Fibroblast of upper back skin (primary cell): ENCODE measurements at places on chromosomes 13 and 19.
A peak's percentile ranks its signal among the peaks of the same experiment; 100 is the strongest.

DNA sequence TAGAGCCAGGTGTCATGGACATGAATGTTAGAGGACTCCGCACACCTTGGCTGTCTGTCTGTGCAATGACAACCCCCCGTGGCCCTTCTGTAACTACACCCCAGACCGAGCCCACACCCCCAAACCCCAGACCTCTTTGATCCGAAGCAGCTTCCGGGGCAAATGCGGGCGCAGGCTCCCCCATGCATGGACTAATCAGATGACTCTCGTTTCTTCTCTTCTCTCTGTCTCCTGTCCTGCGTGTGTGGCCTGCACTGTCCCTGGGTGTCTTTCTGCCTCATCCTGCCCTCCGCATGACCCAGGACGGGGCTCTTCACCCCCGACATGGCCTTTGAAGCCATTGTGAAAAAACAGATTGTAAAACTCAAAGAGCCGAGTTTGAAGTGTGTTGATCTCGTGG, 38.9 kb downstream of the TMED1 start:
- no peak for DNase-seq

DNA sequence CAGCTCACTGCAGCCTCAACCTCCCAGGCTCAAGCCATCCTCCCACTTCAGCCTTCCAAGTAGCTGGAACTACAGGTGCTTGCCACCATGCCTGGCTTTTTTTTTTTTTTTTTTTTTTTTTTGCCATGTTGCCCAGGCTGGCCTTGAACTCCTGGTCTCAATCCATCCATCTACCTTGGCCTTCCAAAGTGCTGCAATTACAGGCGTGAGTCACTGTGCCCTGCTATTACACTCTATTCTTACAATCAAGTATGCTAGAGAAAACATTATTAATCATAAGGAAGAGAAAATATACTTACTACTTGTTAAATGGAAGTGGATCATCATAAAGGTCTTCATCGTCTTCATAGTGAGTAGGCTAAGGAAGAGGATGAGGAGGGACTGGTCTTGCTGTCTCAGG, 93.3 kb upstream of the DOCK9 start:
- DNase-seq, result no peak

- DNase-seq, result peak; percentile 77
Observed at GRCh38 chr13:77980592-77980991, 62.0 kb upstream of the EDNRB start.

DNA sequence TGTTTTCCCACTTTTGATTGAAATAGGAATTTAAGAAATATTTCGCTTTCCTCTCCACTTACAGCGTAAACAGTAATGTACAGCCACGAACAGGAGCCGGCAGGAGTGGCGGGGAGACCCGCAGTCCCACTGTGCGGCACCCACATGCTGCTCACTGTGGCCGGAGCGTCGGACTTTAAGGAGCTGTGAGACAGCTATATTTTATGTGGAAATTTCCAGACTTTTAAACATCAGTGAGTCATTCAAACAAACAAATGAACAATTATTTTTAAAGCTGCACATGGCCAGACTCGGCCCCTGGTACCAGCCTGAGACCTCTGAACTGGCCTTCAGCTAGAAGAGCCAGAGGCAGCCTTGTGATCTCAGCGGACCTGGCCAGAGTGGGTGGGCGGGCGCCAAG, 52.5 kb downstream of the CRYL1 start:
- DNase-seq, result no peak

- DNase-seq, result no peak
Observed at GRCh38 chr19:35023428-35023827, 6.8 kb upstream of the SCN1B start.

GRCh38 chr13:60412909-60413616, 16.0 kb downstream of the TDRD3 start:
- DNase-seq, result no peak

- DNase-seq, result no peak
Observed at GRCh38 chr19:56856822-56857221, 16.3 kb upstream of the PEG3 start.

- DNase-seq, result no peak
Observed at GRCh38 chr13:50419331-50419865, 404.2 kb downstream of the KCNRG start.

DNA sequence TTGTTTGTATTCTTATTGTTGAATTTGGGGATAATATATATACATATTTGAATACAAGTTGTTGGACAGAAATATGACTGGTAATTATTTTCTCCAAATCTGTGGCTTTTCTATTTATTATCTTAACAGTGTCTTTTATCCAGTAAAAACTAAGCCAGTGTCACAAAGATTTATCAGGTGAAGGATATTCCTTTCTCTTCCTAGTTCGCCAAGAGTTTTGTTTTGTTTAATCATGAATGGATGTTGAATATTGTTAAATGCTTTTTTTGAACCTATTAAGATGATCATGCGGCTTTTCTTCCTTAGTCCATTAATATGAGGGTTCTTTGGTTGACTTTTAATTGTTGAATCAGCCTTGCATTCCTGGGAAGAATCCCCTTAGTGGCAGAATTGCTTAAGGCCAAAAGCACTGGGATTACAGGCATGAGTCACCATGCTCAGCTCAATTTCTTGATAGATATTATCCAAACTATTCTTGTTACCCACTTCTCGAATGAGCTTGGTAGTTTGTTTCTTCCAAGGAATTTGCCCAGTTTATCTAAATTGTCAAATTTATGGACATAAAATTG, 53.3 kb downstream of the TEX26 start:
- peak; percentile 76 for DNase-seq
